ENCODE measurements at places on chromosomes 12 and 14.

DNA sequence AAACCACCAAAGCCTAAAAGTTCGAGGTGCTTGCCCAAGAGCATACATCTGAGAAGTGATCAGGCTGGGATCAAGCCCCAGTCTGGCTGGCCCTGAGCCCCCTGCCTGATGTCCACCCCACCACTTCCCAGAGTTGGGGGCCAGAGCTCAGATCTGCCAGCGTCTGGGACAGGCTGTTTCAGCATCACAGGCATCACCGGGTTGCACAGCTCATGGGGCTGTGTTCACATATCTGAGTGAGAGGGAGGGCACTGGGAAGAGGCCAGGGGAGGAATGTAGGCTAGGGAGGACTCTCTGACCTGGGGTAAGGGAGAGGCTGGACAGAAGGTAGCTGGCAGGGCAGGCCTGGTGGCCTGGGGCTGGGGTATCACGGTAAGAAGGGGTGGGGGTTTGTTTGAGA is 6.0 kb downstream of the TGM1 start:
- no peak for DNase-seq

DNA sequence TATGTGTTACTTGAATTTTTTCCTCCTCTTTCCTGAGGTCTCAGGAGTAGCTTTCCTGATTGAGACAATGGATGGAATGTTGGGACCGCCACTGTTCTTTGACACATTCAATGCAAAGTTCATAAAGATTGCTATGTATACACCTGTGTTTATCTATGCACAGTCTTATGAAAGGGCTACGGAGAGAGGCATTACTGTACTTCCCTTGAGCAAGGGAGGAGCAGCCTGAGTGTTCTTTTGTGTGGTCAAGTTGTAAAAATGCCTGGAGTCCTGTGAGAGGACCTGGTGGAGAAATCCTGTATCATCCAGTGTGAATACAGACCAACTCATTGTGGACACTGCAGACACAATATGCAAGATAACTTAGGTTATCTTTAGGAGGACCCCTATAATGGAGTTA is 1.2 kb downstream of the SRGAP1 start:
- DNase-seq: no peak

- no peak for DNase-seq
Observed at GRCh38 chr12:58269476-58269875, 328.1 kb downstream of the ATP23 start.

DNA sequence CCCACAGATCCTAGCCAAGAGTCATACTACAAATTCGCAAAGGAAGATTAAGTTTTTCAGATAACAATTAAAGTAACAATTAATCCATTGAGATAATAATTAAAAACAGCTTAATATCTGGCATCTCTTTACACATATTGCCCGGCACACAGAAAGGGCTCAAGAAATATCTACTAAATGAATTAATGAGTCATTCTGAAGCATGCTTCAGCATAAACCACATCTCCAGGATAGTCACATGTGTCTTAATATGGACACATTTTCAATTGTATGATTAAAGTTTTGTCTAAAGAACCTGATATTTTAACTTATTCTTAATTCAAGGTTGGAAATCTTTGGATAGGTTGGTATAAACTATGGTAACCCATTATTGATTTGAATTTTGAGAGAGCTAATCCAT is 9.6 kb downstream of the ITPR2 start:
- DNase-seq: no peak

GRCh38 chr14:89721956-89722355 is 232.6 kb downstream of the EFCAB11 start:
- no peak for DNase-seq

DNA sequence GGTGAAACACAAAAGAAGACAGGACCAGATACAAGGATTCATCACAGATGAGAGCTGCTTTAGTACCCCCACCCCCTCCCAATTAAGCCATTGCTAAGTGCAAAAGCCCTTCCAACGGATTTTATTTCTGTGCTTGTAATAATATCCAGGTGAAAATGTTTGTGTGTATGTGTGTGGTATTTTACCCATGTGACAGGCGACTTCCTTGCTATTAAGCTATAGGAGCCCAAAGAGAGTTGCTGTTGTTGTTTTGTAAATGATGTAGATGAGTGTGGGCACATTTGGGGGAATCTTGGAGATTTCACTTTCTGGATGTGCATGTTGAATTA is 3.2 kb upstream of the HOXC4 start:
- no peak for DNase-seq

GRCh38 chr12:114414866-114415524 is 9.1 kb upstream of the TBX5 start:
- no peak for DNase-seq

GRCh38 chr14:30082486-30082885 is 154.8 kb upstream of the PRKD1 start:
- DNase-seq: no peak

- DNase-seq: no peak
Observed at GRCh38 chr14:102464006-102464405, 45.6 kb downstream of the ANKRD9 start.

GRCh38 chr12:22299294-22299912 is 35.1 kb downstream of the ST8SIA1 start:
- DNase-seq: peak; percentile 46

DNA sequence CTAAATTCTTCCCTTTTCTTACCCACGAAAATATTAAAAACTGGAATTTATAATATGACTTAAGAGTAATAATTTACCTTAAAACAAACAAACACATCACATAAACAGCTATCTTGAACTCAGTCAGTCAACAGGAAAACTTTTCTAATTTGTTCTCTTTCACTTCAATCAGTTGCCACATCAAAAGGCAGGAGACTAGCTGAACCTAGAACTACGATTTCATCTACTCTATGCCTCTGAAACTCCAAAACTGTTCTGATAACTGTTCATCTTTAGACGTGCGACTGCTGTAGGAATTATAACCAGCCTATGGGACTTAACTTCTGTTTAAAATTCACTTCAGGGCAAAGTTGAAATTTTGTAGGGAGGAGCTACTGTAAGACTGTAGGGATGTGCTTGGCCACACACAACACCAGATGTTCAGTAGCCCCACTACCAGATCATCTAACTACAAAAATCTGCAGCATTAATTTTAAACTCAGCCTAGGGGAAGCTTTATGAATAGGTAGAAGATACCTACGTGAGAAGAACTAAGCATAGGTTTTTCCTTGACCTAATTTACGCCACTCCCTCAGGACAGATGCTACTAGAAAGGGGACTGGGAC is 7.6 kb upstream of the RAD51AP1 start:
- no peak for DNase-seq

- no peak for DNase-seq
Observed at GRCh38 chr12:29110506-29111442, 38.3 kb upstream of the FAR2 start.

- DNase-seq: no peak
Observed at GRCh38 chr14:104579507-104579906, at the start of gene C14orf180. C14orf180 (plus strand) TSS chr14:104579764; CDS start chr14:104586431, 6,667 bp downstream.

DNA sequence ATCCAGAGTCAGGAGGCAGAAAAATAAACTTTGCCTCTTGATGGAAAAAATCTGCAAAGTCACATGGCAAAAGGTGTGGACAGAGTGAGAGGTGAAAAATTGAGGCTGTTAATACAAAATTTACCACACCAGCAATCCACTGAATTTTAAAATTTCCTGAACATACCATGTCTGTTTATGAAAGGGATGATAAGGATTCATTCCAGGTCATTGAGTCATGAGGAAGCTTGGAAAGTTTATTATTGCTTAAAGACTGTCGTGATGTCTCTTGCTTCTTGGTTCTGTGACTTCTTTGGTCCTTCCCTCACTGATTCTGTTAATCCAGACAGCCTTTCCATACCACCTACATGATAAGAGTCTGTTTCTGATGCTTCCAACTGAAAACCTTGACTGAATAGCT is 73.2 kb downstream of the TTC6 start:
- DNase-seq: no peak

GRCh38 chr12:62603061-62603810 is 136.6 kb downstream of the MON2 start:
- peak; percentile 86 for DNase-seq

GRCh38 chr12:29211696-29212095 is 62.6 kb downstream of the FAR2 start:
- no peak for DNase-seq

GRCh38 chr12:122964439-122965257 is 1.6 kb downstream of the ABCB9 start:
- peak; percentile 45 for DNase-seq
